ENCODE measurements at places on chromosomes 16 and 17. TPM values are rescaled to one million over a fixed set of nuclear protein-coding genes. Genes with fewer than 3 reads are reported as not detected.
A peak's percentile ranks its signal among the peaks of the same experiment; 100 is the strongest.

- peak overlapping the region; percentile 22 for H3K27ac ChIP-seq
- H3K4me3 ChIP-seq, result no peak overlapping the region
- H3K27me3 ChIP-seq, result no peaks in the 10 kb centered on the region
- peaks cover 9% of the 10 kb centered on the region for H3K4me1 ChIP-seq
- H3K36me3 ChIP-seq, result no peaks in the 10 kb centered on the region
Measured at GRCh38 chr17:32123782-32124181, 18.5 kb upstream of the RHOT1 start.

DNA sequence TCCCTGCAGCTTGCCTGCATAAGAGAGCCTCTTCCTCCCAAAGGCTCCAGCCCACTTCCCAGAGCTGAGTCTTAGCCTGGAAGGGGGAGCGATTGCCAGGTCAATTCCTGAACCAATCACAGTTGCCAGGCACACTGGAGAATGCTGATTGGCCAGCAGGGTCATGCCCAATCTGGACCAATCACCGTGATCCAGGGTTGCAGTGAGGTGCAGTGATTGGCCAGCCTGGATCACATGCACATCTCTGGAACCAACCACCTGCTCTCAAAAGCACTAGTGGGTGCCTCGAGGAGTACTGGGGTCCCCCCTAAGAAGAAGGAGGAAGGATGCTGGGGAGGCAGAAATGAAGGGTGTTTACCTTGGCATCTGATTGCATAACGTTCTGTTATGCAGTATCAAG is 18.4 kb downstream of the NAGPA start:
- no peak overlapping the region for H3K27ac ChIP-seq
- H3K4me1 ChIP-seq, result no peaks in the 10 kb centered on the region
- no peak for DNase-seq
- no peak overlapping the region for H3K4me3 ChIP-seq
- H3K36me3 ChIP-seq, result no peaks in the 10 kb centered on the region

MEIOB gene
- total RNA-seq, result not detected

DNA sequence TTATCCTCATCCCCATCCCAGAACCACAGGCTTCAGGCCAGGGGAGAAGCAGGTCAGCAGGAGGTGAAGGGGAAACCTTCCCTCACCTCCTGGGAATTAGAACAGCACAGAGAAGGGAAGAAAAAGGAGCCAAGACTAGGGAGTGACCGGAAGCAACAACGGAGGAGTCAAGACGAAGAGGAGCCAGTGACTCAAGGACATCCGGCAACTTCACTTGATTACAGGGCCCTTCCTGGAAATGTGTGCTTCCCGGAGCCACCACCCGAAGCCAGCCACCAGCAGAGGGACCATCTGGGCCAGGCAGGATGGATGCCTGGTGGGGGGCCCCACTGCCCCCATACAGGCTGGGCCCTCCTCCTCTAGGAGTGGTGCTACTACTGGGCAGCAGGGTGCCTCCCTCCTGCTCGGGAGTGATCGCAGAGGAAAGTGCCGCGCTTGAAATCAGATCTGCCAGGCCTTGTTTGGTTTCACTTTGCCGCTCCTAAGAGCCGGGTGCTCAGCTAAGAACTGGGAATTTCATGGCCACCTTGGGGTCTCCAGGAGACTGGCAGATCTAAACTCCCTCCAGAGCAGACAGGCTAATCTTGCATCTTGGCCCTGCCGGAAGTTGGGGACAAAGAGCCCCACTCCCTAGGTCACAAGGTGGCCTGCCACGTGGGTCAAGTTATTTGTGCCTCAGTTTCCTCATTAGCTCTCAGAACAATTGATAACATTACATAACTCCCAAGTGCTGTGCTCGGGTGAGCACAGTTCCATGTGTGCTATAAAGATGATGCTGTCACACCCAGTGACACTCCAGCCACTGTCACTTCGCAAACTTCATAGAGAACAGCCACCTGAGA is 6.6 kb downstream of the CDC42EP4 start:
- no peaks in the 10 kb centered on the region for H3K36me3 ChIP-seq
- peak overlapping the region; percentile 93 for H3K27ac ChIP-seq
- DNase-seq, result peak; percentile 89
- H3K4me1 ChIP-seq, result peaks cover 58% of the 10 kb centered on the region
- H3K27me3 ChIP-seq, result no peaks in the 10 kb centered on the region

DNA sequence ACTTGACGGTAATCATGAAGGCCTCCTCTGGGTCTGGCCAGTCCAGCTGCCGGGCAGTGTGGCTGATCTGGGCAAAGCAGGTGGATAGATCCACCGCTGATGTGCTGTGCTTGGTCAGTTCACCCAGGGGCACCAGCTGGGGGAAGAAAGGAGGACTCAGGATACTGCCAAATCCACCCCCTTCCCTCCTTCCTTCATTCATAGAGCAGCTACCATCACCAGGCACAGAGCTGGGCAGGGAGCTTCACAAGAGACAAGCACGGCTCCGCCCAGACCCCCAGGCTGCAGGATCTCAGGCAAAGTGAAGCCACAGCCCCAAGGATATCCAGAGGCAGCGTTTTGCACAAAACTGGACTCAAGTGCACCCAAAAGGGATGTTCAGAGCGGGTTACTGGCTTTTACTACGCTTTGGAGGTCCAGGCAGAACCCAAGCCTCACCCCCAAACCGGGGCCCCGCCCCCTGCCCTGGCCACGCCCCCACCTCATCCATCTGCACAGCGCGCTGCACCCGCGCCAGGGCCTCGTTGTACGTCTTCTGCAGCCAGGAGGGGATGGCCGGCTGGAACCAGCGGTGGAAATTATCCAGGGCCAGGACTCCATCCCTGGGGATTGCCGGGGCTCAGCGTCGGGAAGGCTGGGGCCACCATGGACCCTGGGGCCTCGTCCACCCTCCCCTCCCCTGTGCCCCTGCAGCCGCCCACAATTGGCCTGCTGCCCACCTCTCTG is 9.1 kb downstream of the UNC13D start:
- peak overlapping the region; percentile 83 for H3K27ac ChIP-seq
- peak; percentile 61 for DNase-seq
- no peak overlapping the region for H3K4me3 ChIP-seq

All from muscle of leg (tissue), 16 donors.